ENCODE measurements at places on chromosomes 5 and 9.

GRCh38 chr5:57408714-57409113 lies 73.9 kb downstream of the ACTBL2 start:
- DNase-seq = no peak

DNA sequence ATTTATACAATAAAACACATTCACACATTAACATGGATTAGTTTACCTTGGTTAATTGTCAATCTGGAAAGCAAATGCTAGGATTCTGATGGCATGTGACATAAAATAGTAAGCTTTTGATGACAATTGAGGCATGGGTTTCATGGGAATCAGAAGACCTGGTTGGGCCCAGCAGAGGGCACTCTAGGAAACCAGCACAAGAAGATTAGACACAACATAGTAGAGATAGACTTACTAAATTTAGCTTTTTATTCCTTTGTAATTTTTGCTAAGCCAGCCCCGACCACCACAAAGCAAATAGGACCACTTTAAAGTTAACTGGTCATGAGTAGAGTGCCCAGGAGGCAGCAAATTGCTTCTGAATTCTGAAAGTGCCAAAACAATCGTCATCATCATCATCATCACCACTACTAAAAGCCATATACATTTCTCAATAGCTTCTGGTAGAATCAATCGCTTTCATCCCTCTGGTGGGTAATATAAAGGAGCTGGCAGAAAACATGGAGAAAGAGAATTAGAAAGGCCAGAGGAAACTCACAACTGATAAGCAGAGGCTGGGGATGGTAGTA lies 163.2 kb downstream of the ARRDC3 start:
- no peak for DNase-seq

- peak; percentile 83 for DNase-seq
Measured at GRCh38 chr9:128438343-128439109, 17.3 kb upstream of the ODF2 start.

DNA sequence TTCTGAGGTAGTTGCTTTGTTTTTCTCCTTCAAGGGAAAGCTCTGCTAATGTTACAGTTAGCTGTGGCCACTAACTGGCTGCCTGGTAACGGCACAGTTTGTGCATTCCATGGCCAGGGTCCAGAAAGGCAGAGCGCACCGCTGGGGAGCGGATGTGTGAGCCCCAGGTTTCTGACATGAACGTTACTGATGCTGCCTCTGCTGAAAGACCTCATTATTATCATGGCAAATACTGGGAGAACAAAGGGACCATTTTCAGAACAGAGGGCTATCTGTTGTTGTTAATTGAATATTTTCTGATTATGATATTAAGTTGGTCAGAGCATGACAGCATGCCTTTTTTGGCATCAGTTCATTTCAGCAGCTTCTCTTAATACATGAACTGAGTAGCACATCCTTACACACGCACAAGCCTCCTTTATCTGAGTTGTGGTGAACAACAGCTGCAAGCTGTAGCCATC lies 134.1 kb downstream of the NUDT12 start:
- DNase-seq = no peak

DNA sequence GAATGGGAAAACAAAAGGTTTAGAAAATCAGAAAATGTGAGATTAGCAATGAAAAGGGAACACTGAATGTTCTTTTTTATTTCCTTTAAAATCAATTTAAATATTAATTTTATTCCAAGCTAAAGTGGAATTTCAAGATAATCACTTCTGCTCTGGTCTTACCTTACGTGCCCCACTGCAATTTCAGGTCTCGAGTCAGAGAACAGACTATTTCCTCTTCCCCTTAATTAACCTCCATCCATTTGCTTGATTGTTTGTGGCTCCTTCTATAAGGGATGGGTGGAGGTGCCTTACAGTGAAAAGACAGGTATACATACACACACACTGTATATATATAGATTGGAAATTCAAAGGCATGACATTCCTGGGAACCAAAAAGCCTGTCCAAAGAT lies 137.1 kb downstream of the SUSD1 start:
- DNase-seq = no peak

DNA sequence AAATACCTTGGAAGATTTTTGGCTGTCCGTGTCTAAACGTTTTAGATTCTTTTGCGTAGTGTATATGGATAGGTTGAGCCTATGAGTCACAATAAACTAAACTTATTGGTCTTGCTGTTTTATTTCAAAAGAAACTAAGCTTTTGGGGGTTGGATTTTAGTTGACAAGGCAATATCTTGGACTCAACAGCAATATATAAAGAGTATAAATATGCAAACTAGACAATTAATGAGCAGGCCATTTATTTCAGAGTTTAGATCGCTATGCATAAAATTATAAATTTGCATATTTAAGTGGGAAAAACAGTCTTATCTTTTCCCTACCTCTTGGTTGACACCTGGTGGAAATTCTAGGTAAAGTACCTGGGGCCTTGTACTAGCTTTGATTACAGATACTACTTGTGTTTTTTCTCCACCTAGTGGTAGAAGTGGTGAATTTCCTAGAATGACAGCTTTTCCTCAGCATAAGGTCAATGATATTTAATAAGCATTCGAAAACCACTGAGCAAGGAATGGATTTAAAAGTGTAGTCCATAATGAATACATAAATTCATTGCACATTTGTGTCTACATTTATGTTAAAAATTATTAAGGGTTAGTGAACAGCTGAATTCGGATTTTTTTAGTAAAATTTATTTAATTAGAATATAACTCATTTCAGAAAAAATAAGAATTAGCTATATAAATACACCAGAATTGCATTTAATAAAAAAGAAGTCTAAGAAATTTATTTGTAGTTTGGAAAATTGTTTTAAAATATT lies 1.7 kb upstream of the ARRDC3 start:
- no peak for DNase-seq

DNA sequence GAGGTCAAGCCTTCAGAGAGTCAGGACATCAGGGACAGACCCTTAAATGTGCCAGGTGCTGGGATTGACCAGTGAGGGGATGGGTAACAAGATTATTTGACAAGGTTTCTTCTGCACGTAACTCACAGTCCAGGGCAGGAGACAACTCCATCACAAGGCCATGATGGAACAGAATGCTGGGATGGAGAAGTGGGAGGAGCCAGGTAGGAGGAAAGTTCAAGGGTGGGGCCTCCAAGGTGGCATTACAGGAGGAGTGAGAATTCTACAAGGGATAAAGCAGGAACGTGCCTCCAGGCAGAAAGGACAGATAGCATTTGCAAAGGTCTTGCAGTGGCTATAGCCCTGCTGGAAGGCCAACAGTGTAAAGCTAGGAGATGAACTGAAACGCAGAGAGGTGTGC lies 102.2 kb downstream of the FGF18 start:
- no peak for DNase-seq

- DNase-seq = no peak
Measured at GRCh38 chr9:111957856-111958631, 61.4 kb downstream of the UGCG start.

DNA sequence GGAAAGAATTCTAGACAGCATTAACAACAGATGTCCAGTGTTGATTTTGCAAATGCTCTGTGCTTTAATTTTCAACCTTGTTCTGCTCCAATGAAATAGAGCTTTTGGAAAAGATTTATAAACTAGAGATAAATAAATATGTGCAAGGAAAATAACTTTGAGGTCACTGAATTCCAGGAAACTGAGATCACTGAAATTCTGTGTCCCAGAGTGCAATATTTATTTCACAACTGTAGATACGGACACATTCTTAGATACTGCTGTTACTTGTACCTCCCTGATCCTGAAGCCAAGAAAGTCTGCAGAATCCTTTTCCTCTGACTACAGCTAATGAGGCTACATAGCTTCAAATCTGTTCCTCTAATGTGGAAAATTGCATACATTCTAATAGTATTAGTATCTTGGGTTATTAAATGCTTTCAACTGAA lies 222.9 kb downstream of the DOCK8 start:
- no peak for DNase-seq

DNA sequence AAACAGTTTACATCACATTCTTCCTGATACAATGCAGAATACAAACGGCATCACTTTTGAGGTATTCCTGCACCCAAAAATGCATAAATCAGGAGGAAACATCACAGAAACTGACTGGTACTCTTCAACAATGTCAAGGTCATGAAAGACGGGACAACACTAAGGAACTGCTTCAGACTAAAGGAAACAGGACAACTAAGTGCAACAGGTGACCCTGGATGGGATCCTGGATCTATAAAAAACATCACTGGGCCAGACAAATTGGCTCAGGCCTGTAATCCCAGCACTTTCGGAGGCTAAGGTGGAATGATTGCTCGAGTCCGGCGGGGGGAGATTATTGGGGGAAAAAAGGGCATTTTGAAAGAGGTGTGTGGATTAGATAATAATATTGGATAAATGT lies 22.6 kb downstream of the BTNL9 start:
- DNase-seq = no peak

- no peak for DNase-seq
Measured at GRCh38 chr5:172111852-172112225, 76.2 kb downstream of the STK10 start.

GRCh38 chr9:96495341-96495740 lies 45.4 kb downstream of the HABP4 start:
- DNase-seq = no peak

DNA sequence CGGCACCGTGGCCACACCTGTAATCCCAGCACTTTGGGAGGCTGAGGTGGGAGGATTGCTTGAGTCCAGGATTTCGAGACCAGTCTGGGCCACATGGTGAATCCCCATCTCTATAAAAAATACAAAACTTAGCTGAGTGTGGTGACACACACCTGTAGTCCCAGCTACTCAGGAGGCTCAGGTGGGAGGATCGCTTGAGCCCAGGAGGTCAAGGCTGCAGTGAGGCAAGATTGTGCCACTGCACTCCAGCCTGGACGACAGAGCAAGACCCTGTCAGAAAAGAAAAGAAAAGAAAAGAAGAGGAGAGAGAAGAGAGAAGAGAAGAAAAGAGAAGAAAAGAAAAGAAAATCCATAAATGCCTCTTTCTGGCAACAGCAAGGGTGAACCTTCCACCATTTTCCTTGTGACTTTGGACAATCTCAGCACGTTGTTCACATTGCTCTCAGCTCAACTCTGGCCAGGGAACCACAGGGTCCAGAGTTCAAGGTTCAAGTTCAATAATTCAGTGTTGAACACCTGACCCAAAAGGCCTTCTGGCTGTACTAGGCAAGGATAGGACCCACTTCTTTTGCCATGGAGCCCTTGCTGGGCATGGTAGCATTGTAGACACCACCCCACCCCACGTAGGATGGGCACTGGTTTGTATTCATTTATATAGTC lies 14.6 kb upstream of the DUSP1 start:
- DNase-seq = no peak

GRCh38 chr5:32709750-32710549 lies 1.2 kb upstream of the NPR3 start:
- no peak for DNase-seq

- DNase-seq = peak; percentile 24
Measured at GRCh38 chr9:114382699-114383520, 4.9 kb downstream of the AKNA start.

DNA sequence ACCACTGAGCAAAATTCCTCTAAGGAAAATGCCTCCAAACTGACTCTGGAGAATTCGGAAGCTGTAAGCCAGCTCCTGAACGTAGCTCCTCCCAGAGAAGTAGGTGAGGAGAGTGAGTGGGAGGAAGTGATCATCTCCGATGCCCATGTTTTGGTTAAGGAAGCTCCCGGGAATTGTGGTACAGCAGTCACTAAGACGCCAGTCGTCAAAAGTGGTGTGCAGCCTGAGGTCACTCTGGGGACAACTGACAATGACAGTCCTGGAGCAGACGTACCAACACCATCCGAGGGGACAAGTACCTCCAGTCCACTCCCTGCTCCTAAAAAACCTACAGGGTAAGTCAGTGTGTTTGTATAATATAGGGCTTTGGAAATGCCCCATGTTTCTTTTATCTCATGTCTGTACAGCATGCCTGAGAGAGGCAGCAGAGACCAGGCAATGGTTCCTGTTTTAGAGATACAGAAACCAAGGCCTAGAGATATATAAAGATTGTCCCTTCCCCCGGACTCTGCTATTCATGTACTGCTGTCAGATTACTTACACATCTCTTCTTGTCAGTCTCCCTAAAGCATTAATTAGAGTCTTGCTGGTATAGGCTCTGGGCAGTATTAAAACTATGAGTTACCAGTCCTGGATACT lies 23.9 kb downstream of the HMGXB3 start:
- DNase-seq = no peak

GRCh38 chr9:19782005-19782404 lies 6.8 kb downstream of the SLC24A2 start:
- DNase-seq = no peak

GRCh38 chr5:38455796-38456330 lies 100.6 kb downstream of the LIFR start:
- no peak for DNase-seq

GRCh38 chr9:117643288-117643654 lies 60.9 kb upstream of the TLR4 start:
- no peak for DNase-seq

DNA sequence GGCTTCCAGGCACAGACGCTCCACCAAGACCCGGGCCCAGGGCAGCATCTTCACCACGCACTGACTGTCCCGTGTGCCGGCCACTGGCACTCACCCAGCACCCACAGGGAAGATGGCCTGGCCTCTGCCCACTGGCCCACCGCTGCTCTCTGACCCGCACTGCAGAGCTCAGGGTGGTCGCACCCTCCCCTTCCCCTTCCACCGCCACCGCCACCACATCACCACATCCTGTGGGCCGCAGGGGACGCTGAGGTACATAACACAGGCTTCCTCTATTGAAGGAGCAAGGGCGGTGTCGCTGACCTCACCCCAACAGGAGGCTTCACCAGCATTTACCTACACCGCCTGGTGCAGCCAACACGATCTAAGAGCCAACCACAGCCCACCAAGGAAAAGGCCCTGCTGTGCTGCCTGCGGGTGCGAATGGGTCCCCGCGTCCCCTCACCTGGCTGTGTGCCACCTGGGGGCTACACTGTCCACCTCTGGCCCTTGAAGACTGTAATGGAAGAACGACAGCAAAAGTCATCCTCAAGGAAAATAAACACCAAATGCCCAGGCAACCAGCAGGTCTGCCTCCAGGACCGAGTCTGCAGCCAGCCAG lies 101.8 kb downstream of the CAMSAP1 start:
- no peak for DNase-seq

DNA sequence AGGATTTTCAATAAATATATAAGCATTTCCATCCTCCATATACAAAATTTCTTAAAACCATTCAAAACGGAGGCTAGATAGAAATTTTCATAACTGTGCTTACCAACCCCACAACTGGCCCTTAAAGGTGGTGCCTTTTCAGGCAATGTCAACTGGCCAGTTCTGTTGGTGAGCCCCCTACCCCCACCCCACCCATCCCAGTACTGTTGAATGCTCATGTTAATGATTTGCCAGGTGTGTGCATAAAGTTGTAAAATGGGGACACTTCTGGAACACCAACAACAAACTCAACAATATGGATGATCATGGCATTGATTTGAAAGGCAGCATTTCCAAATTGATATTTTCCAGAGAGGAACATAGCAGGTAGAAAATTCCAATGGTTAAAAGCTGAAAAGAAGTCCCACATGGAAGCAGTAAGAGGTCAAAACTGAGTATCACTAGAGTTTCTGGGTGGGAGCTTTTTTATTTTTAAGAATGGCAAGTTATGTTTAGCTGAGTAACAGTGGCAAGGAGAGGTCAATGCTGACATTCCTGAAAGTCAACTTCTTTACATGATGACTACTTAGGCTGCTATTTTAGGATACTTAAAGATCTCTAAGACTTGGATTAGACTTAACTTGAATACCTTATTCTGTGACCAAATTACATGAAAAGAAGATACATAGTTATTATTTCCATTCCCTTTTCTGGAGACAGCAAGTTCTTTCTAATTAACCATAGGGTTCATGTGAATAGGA lies 2.7 kb downstream of the LEAP2 start:
- DNase-seq = no peak

GRCh38 chr5:179878222-179879002 lies 19.8 kb upstream of the MRNIP start:
- no peak for DNase-seq
